Activated T-cell treated with anti-CD3 and anti-CD28 coated beads for 24 hours (primary cell): ENCODE measurements at places on chromosomes 6 and 20.

DNA sequence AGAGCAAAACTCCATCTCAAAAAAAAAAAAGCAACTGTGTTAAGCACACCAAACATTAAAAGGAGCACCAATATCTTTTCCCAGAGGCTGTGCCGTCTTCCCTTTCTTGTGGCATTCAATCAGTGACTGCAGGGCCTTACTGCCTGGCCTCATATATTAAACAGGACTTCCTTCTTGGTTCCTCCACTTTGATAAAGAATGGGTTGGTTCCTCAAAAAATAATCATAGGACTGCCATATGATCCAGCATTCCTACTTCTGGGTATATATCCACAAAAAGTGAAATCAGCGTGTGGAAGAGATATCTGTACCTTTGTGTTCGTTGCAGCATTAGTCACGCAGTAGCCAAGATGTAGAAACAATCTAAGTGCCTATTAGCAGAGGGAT is 40.3 kb upstream of the GFOD1 start:
- DNase-seq: no peak

DNA sequence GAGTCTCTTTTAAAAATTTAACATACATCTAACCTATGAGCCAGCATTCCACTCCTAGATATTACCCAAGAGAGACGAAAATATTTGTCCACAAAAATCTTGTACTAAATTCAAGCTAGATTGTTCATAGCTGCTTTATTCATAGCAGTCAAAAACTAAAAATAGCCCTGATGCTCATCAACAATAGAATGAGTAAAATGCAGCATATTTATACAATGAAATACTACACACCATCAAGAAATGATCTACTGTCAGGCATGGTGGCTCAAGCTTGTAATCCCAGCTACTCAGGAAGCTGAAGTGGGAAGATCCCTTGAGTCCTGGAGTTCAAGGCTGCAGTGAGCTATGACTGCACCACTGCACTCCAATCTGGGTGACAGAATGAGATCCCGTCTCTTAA is 22.0 kb upstream of the SRC start:
- no peak for DNase-seq

DNA sequence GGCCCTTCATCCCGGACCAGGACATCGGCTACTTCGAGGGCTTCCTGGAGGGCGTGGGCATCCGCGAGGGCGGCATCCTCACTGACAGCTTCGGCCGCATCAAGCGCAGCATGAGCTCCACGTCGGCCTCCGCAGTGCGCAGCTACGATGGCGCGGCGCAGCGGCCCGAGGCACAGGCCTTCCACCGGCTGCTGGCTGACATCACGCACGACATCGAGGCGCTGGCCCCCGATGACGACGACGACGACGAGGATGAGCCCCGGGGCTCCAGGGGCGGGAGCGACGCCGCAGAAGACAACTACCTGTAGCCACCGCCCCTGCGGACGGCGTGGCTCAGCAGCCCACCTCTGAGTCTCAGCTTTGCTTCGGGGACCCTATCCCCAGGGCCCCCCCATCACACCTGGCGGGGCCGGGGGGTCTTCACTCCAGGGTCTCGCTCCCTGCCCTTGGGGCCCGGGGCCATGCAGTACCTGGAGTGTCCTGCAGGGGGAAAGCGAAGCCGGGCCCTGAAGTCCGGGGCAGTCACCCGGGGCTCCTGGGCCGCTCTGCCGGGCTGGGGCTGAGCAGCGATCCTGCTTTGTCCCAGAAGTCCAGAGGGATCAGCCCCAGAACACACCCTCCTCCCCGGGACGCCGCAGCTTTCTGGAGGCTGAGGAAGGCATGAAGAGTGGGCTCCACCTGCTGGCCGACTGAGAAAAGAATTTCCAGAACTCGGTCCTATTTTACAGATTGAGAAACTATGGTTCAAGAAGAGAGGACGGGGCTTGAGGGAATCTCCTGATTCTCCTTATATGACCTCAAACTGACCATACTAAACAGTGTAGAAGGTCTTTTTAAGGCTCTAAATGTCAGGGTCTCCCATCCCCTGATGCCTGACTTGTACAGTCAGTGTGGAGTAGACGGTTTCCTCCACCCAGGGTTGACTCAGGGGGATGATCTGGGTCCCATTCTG is 20.8 kb upstream of the HCK start:
- DNase-seq: peak; percentile 45

GRCh38 chr6:71107911-71108420 is 151.1 kb upstream of the B3GAT2 start:
- DNase-seq: no peak

DNA sequence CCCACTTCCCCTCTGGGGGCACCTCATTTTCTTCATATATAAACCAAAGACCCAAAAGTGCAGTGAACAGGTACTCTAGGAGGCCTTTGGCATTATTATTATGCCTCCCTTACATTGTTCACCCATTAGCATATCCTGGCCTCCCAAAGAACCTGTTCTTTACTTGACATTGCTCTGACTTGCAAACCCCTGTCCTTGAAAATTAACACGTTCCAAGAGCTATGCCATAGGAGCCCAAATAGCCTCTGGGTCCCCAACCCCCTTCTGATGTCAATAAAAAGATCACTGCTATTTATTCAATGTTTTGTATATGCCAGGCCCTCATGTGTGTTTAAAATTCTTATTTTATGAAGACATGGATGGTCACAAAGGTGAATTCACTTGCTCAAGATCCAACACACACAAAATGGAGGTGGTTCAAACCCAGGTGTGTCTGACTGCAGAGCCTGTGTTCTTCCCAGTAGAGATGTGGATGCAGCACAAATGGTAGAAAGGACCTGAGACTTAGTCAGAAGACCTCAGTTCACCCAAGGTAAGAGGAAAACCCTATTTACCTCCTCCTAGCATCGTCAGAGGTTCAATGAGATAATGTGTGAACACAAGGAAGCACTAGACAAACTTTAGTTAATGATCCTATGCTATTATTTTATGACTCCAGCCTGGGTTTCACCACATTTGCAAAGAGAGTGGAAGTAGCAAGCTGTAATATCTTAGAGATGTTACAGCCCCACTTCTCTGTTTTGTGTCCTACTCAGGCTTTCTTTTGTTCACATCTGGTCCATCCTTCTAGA is 36.6 kb downstream of the BCL2L1 start:
- DNase-seq: no peak

DNA sequence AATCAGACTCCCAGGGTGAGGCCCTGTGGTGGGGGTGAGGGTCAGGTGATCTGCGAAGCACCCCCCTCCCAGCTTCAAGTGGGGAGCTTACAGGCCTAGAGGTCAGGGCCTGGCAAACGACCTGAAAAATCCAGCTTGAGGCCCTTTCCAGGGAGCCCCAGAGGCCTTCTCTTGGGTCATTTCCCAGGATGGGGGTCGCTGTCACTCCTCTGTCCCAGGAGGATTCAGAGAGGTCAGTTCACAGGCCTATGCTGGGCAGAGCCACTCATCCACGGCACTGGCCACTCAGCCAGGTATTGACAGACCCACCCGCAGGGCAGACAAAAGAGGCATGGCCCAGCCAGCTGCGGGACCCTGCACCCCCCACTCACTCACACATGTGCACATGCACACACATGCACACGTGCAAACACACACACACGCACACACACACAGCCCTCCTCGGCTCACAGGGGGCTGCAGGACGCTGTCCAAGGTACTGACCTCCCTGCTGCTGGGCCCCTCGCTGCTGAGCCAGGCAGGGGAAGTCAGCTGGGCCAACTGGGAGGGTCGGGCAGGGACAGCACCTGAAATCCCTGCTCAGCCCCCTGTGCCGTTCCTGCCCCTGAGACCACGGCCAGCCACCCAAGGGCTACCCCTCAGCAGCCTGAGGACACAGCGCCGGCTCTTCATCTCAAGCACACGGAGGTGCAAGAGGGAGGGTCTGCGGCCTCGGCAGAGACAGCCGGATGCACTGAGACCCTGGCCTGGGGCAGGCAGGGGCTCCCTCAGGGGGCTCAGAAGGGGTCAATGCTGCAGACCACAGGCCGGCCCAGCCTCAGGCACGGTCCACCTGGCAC is 113.8 kb downstream of the TAF4 start:
- DNase-seq: no peak

DNA sequence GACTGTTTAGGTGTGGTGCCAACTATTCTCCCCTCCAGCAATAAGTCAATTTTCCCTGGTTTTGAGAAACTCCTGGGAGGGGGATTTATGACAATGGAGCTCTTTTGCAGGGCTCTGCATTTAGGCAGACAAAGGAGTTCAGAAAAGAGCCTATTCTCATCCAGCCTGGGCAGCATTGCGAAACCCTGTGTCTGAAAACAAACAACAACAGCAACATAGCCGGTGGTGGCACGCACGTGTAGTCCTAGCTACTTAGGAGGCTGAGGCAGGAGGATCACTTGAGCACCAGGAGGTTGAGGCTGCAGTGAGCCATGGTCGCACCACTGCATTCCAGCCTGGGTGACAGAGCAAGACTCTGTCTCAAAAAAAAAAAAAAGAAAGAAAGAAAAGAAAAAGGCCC is 6.4 kb downstream of the CLPS start:
- no peak for DNase-seq

- no peak for DNase-seq
These were observed 72.7 kb downstream of the TRAM2 start for GRCh38 chr6:52503851-52504781.

GRCh38 chr6:16883414-16883813 is 122.2 kb upstream of the ATXN1 start:
- no peak for DNase-seq

- DNase-seq: no peak
These were observed 96.2 kb downstream of the RTN4IP1 start for GRCh38 chr6:106533054-106533453.

DNA sequence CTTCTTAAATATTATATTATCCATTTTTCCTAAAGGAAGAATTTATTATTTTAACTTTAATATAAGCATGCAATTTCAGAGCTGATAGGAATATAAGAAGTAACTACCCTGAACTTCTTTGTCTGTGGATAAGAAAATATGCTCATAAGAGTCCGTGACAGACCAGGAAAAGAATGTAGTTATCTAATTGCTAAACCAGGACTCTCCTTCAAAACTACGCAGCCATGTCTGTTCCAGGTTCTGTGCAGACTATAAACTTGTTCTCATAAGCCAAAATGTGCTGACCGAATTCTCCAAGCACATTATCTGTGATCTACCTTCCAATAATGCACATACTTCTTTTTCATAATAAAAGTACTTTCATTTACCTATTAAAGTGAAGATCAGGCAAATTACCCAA is 116.5 kb downstream of the TRDN start:
- no peak for DNase-seq

DNA sequence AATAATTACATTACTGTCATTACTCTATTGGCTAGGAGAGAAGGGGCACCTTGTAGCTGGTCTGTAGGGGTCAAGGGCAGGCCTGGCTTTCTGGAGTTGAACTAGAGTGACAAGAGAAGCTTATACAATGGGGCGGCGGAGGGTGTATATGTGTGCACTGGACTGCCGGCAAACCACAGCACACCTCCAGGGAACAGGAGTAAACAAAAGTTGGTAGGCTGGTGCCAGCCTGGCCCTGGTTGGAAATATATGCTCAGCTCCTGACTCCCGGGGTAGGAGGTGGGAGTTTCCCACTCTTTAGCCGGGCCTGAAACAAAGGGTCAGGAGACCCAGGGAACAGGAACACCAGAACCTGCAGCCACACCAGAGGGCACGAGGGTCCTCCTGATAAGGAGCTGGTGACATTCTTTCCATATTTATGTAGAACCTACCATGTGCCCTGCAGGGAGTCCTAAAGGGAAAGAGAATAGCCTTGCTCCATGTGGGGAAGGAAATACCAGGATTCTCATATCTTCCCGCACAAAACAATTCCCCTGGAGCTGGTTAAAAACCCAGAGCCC is 5.1 kb downstream of the C6orf132 start:
- DNase-seq: no peak

GRCh38 chr6:157548635-157549467 is 167.9 kb downstream of the ZDHHC14 start:
- DNase-seq: no peak

GRCh38 chr20:49845060-49845459 is 32.4 kb downstream of the SLC9A8 start:
- DNase-seq: no peak

GRCh38 chr20:24906806-24907205 is 42.3 kb upstream of the CST7 start:
- no peak for DNase-seq

DNA sequence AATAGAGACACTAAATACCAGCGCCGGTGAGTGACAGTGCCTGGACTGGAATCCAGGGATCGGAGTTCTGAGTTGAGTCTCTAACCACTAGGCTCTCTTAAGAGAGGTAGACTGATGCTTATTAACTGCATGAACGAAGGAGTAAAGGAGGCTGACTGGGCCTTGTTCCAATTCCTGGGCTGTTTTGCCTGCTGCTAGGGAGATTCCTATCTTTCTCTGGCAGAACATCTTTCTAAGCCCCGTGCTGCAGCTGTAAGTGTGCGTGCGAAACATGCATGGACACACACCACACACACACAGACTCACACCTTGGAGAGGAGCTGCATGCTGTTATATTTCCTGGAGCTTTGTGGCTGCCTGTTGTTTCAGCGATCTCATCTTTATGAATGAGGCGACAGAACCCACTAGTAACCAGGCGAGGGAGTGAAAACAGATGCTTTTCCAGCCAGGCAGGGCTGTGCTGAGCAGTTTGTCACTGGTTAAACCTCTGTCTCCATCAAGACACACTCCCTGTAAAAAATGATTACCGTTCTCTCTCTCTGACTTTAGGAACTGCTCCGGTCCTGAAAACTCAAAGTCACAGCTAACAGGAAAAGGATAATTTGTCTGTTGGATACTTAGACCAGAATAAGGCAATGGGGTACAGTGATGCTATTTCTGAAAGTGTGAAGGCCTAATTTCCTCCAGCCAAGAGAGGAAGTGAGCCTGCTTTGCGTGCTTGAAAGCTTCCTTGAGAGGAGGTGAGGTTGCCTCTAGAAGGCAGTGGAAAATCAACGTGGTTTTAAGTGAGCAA is 157.4 kb upstream of the ZNF217 start:
- peak; percentile 29 for DNase-seq

DNA sequence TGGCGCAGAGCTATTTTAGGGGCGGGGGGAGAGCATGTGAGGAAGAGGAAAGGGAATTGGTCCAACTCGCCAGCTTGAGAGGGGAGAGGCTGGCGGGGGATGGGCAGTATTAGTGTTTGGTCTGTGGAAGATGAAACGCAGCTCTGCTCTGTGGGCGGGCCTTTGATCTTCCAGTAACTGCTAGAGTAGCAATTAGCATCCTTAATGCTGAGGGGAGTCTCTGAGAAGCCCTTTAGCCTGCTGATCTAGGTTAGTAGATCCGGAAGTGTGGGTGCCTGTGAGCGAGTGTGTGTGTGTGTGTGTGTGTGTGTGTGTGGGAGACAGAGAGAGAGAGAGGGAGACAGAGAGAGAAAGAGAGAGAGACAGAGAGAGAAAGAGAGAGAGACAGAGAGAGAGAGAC is 117.2 kb upstream of the BACH2 start:
- DNase-seq: peak; percentile 72

GRCh38 chr20:61846074-61846473 is 219.6 kb downstream of the TAF4 start:
- no peak for DNase-seq

DNA sequence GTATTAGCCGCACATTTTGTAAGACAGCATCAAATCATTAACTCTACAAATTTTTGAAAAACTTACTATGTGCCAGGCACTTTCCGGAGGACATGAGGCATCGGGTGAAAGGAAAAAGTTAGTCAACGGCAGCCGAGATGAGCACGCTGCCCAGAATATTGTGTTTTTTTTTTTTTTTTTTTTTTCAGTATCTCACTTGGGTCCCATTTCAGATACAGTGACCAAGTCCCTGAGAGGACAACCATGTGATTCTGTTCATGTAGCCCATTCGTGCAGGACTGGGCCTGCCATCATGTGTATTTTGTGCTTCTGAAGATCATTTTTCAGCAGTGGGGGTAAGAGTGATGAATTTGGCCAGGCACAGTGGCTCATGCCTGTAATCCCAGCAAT is 1.3 kb downstream of the SLA2 start:
- peak; percentile 50 for DNase-seq

- DNase-seq: no peak
These were observed 11.8 kb downstream of the MAS1 start for GRCh38 chr6:159902620-159903019.
